ENCODE measurements at places on chromosomes 1 and 21.

DNA sequence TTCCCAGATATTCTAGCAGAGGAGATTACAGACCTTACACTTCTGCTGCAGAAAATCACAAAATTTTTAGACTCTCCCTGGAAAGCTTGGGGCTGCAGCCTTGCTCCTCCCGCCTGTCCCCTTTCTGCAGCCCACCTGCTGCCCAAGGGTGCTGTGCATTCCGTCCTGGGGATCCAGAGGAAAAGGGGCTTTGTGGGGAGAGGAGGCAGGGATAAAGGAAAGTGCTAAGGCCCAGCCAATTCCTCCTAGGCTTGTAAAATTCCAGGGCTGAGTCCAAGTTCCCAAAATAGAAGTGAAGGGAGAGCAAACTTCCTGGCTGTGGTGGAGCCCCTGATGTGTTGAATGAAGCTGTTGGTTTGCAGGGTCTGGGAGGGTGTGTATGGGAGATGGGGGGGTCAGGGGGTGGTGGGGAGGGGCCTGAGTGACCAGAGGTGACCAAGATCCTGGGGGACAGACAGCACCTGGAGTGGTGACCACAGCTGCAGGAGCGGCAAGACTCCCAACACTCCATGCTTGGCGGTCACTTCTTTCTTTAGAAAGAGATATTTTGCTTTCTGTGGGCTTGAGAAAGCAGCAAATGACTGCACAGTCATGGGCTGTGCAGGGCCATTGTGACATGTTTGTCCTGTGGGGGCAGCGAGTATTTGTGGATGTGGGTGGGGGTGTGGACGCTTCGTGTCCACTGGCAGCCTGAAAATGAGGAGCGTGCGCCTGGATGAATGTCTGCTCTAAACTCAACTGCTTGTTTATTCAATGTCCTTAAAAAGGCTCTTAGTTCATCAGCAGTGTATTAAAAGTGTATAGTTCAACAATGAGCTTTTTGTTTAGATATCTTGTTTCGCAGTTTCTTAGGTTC lies 68.4 kb downstream of the TLR5 start:
- no peak for DNase-seq

DNA sequence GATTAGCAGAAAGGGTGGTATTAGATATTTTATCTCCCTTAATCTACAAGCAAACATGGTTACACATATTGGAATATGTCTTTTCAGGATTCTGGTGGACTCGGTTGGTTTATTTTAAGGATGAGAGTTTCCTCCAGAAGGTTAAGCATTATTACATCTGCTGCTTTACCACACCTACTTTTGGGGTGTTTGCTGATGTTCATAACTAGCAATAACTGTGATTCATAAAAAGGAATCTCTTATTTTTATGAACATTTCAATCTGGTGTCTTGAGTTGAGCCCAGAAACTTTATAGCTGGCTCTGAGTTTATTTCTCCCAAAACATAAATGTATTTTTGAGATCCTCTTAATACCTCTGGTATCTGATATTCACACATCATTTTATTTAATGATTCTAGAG lies 82.7 kb downstream of the LRRC8D start:
- no peak for DNase-seq

- DNase-seq, result no peak
Measured at GRCh38 chr1:206907304-206907991, 10.2 kb downstream of the IL24 start.

DNA sequence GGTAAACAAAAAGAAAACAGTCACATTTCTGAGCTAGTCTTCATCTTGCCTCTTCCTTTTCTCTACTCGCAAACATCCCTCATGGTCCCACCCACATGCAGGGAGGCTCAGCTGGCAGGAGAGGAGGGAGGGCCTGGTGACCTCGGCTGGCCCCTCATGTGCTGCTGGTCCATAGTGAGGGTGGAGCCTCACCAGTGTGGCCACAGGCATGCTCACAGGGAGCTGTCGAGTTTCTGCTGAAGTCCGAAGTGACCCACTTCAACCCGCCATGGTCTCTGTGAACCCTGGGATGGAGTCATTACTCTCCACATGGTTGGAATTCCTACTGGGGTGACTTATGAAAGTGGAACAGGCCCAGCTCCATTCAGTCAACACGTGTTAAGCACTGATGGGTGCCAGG lies 253.4 kb downstream of the RHOU start:
- DNase-seq, result no peak

- DNase-seq, result no peak
Measured at GRCh38 chr1:234755449-234755863, 145.5 kb upstream of the IRF2BP2 start.

GRCh38 chr21:44931501-44932407 lies 8.1 kb upstream of the SLX9 start:
- peak; percentile 61 for DNase-seq

- DNase-seq, result no peak
Measured at GRCh38 chr1:81543764-81544163, 257.0 kb upstream of the ADGRL2 start.

GRCh38 chr1:166738140-166738539 lies 101.1 kb upstream of the POGK start:
- no peak for DNase-seq

DNA sequence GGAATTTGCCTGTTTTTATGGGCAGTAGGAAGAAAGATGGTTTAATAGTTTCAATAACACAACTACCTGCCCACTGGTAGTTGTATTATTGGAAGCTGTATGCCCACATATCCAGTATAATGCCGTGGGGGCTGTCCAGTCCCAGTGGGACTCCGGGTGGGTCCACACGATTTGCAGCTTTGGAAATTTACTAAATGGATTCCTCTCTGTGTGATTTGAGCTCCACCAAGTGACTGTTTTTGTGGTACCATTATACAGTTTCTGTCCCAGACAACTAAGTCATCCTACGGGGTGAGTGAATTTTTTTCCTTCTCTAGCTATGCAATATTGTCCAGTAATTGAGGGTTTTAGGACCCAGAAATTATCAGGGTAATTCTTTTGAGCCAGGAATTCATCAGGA lies 86.8 kb downstream of the PLA2G4A start:
- DNase-seq, result no peak

DNA sequence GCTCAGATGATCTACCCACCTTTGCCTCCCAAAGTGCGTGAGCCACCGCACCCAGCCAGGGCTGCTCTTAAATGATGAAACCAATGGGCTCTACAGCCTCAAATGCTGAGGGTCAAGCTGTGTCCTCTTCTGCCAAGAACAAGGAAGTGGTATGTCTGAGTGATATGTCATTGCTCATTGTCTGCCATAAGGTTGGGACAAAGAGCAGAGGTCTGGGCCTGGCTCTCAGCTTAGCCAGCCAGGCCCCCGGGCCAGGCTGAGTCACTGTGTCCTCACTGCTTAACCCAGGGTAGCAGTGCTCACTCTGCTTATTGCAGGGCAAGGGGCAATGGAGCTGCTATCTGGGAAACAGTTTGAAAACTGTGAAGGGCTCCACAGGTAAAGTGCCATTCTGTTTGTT lies 8.3 kb upstream of the ETS2 start:
- DNase-seq, result no peak

DNA sequence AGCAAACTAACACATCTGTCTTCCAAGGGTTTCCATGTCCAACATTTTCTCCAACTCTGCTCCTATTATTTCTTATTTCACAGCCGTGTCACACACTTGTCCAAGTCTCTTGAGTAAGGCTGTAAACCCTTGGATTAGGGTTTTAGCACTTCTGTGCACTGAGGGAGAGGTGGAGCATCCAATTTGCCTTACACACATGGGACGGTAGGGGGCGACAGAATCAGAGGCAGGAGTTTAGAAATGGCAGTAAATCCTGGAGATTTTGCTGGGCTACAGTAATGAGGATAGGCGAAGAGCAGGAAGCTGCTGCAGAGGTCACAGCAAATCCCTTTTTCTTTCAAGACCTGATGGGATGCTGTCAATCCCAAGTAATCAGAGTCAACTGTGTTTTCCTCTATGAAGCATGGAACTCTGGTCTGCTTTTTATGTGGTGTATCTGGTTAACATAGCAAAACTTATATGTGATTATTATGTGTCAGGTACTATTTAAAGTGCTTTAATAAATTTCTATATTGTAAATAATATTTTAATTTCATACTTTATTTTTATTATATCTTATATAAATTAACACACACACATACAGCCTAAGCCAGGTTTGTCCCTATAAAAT lies 15.4 kb upstream of the LCE5A start:
- no peak for DNase-seq

GRCh38 chr1:225544924-225545323 lies 108.0 kb downstream of the ENAH start:
- no peak for DNase-seq

GRCh38 chr1:52041551-52042185 lies 8.1 kb upstream of the KTI12 start:
- no peak for DNase-seq

DNA sequence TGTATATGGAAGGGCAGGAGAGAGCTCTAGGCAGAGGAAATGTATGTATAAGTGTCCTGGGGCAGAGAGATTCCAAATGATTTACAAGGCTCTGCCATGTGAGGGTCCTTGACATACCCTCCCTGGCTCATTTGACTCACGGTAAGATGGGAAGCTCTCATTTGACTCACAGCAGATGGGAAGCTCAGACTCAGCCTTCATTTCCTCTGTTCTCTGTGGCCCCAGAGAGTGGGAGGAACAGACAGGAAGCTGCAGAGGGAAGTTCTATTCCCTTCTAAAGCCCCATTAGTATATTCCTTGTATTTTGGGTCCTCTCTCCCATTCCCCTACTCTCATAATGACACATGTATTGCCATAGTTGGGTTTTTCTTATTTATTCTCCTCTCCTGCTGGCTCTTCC lies 44.9 kb downstream of the FOXD2 start:
- no peak for DNase-seq

DNA sequence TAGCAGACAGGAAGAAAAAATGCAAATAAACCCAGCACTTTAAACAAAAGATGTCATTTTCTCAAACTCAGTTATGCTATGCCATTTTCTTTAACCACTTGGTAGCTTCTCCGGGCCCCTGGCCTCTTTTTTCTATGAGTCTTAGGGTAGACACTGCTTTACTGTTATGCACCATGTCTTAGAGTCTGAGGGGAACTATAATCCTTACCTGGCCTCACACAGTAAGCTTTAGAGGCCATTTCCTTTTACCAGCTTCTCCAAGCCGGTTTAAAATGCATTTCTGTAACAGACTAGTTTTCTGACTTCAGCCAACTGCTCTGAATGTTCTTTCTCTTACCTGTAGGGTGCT lies 73.7 kb upstream of the EDEM3 start:
- DNase-seq, result no peak

DNA sequence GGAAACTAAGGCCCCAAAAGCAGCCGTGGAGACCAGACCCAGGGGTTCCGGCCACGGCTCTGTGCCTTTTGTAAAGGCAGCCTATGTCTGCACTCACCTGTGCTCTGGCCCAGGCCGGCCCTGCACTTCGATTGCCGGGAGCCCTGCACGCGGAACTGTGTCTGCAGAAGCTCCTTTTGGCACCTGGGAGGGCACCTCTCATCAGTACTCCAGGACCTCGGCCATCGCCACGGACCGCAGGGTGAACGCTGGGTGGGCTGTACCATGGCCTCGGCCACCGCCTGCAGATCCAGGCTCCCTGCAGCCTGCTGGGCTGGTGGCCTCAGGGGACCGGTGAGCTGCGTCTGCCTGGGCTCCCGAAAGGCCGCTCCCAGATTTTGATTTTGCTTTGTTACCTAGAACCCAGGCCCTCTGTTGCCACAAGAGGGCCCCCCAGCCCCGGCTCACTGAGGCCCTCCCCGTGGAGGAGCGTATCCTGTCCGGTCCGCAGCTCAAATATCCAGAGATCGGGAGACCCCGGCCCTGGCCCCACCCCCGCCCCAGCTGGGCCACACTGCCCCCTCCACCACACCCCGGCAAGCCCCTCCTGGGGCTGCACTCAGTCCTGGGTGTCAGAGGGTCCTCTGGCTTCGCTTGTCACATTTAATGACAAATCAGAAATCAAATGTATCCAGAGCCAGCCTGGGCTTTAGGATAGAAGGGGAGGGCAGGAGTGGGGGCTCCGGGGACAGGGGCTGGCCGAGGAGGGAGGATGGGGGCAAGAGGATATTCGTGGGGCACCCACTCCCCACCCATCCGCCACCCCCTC lies 60.2 kb upstream of the PDE9A start:
- peak; percentile 99 for DNase-seq

DNA sequence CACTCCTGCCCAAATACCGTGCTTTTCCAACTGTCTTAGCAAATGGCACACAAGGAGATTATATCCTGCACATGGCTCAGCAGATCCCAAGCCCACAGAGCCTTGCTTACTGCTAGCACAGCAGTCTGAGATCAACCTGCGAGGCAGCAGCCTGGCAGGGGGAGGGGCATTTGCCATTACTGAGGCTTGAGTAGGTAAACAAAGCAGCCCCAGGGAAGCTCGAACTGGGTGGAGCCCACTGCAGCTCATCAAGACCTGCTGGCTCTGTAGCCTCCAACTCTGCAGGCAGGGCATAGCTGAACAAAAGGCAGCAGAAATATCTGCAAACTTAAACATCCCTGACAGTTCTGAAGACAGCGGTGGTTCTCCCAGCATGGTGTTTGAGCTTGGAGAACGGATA lies 70.1 kb upstream of the PTBP2 start:
- no peak for DNase-seq

GRCh38 chr1:147273409-147274336 lies 31.2 kb downstream of the CHD1L start:
- DNase-seq, result no peak

DNA sequence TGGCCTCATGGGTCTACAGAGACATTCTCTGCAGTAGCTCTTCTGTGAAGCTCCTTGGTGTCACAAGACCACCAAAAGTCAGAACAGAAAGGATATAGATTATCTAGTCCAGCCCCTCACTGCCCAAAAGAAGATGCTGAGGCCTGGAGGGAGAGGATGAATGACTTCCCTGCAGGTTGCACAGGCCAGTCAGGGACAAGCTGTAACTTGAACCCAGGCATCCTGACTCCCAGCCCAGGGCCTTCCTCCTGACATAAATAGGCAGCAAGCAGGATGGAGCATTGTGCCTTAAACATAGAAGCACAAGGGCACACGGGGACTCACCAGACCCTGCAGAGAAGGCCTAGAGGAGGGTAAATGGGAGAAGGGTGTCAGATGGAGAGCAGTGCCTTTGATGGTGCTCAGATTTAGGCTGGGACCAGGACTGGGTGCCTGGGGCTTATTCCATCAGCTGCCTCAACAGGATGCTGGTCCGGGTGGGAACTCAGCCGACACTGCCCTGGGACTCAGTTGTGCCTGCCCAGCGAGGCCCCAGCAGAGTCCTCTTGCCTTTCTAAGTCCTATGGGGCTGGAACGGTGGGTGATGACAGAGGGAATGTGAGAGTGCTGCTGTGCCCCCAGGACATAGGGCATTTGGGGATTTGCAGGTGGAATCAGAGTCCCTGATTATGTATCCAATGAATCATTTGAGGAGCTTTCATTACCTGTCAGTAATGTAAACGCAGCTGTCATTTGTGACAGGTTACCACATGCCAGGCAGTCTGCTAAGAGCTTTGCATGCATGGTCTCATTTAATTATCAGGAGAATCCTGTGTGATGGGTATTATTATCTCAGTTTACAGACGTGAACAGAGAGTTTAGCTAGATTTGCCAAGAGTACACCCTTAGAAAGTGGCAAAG lies 13.2 kb downstream of the S100A7A start:
- DNase-seq, result no peak
